ENCODE measurements at places on chromosomes 6 and 20. TPM values are rescaled to one million over a fixed set of nuclear protein-coding genes. Genes with fewer than 3 reads are reported as not detected.

GRCh38 chr6:49951926-49952325 is 12.0 kb downstream of the DEFB114 start:
- no peaks in the 10 kb centered on the region for H3K4me1 ChIP-seq
- no peak overlapping the region for H3K27ac ChIP-seq
- no peak overlapping the region for H3K4me3 ChIP-seq
- no peak for DNase-seq
- H3K36me3 ChIP-seq, result no peaks in the 10 kb centered on the region
- no peaks in the 10 kb centered on the region for H3K27me3 ChIP-seq

- no peak overlapping the region for H3K27ac ChIP-seq
- H3K4me1 ChIP-seq, result peaks cover 12% of the 10 kb centered on the region
- H3K36me3 ChIP-seq, result no peaks in the 10 kb centered on the region
- DNase-seq, result no peak
- H3K27me3 ChIP-seq, result peaks cover 3% of the 10 kb centered on the region
Observed at GRCh38 chr6:4564801-4565271, 211.4 kb upstream of the CDYL start.

GRCh38 chr20:33022289-33022688 is 9.2 kb upstream of the BPIFB6 start:
- DNase-seq, result no peak
- peaks cover 24% of the 10 kb centered on the region for H3K27me3 ChIP-seq
- H3K4me3 ChIP-seq, result no peak overlapping the region
- no peak overlapping the region for H3K27ac ChIP-seq
- no peaks in the 10 kb centered on the region for H3K4me1 ChIP-seq

DNA sequence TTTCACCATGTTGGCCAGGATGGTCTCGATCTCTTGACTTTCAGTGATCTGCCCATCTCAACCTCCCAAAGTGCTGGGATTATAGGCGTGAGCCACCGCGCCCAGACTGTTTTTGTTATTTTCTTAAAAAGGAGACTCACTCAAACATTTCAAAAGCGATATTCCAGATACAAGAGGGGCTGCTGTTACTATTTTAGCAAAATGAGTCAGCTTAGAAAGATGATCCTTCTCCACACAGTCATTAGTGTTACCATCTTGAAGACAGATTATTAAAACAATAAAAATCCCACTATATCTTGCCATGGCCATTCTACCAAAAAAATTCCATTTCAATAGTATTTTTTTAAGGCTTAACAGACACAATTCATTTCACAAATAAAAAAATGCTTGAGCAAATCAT is 102.8 kb downstream of the PREP start:
- DNase-seq, result no peak
- no peak overlapping the region for H3K4me3 ChIP-seq
- H3K4me1 ChIP-seq, result peaks cover 21% of the 10 kb centered on the region
- H3K27ac ChIP-seq, result no peak overlapping the region
- H3K36me3 ChIP-seq, result peaks cover 39% of the 10 kb centered on the region

DNA sequence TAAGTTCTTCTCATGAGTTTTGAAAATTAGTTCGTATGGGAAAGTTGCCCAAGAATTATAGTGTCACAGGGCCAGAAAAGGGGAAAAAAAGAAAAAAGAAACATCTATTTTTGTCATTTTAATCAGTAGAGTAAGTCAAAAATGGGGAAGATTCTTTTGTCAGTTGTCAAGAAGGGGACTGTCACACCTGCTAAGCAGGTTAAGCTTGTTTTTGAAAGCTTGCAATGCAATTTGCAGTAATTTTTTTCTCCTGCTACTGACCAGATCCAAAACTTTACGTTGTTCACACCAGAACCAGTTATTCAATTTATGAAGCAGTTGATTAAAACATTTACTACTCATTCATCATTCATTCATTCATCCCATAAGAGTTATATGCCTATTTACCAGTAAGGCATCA is 171.4 kb downstream of the SOX4 start:
- no peaks in the 10 kb centered on the region for H3K27me3 ChIP-seq
- no peak for DNase-seq
- peak overlapping the region; percentile 41 for H3K4me3 ChIP-seq

MMP24 gene
- 2.6 TPM for total RNA-seq

OR12D3 gene
- not detected for total RNA-seq
